ENCODE measurements at places on chromosomes 11 and 22.

DNA sequence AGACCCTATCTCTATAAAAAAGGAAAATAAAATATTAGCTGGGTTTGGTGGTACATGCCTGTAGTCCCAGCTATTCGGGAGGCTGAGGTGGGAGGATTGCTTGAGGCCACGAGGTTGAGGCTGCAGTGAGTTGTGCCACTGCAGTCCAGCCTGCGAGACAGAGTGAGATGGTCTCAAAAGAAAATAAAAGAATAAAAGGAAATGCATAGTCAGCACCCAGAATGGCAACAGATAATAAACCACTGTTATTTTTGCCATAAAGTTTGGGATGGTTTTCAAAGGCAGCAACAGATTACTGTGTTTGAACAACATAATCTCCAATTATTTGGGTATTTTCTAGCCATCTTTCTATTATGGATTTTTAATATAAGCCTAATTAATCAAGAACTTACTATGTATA lies 61.9 kb downstream of the ATG16L2 start:
- no peak for DNase-seq

- DNase-seq, result no peak
These were observed 437 bp downstream of the SLC43A3 start for GRCh38 chr11:57426439-57426928.

DNA sequence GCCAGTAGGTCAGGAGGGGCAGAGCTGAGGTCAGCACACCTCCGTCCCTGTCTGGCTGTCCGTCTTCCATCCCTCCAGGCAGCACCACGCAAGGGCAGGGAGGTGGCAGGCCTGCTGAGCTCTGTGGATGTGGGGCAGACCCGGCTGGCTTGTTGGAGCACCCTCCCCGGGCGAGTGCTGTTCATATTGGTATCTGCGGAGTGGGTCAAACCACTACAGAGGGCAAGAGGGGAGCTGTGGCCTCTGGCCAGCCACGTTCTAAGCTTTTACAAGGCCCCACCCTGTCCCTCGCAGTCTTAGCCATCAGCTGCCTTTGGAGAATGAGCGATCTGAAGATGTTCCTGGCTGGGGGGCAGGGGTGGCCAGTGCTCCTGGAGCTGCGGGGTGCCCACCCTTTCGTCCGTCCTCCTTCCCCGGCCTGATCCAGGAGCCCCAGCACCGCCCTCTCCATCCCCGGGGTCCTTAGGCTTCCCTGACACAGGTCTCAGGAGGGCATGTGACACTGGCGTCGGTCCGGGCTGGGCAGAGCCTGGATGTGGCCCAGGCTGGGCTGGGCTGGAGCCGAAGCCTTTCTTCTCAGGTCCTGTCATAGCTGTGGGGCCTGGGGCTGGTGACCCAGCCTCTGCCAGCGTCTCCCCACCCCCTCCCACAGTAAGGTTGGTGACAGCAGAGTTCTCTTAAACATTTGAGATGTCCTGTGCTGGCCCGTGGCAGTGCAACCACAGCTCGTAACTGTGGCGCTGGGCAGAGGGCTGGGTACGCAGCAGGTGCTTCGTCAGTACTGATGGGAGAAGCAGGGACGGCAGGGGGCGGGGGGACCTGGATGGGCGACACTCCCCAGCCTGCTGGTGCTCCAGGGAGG lies 31.7 kb upstream of the GRAMD4 start:
- DNase-seq, result no peak

GRCh38 chr11:124983674-124984511 lies 29.9 kb downstream of the CCDC15 start:
- no peak for DNase-seq

DNA sequence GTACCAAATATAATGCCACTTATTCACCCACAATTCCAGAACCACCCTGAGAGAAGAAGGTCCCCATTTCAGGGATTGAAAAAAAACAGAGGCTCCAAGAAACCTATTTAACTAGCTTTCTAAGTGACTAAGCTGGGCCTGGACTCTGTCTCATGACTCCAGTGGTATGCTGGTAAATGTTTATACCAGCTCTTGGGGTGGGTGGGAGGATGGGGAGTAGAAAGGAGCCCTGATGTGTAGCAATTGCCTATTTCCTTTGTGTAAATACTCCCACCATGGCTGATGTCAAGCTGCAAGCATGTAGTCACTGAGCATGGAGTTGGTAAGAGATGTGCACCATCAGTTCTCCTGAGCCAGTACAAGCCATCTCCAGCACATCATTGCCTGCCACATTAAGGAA lies 2.8 kb downstream of the PRG3 start:
- DNase-seq, result no peak

DNA sequence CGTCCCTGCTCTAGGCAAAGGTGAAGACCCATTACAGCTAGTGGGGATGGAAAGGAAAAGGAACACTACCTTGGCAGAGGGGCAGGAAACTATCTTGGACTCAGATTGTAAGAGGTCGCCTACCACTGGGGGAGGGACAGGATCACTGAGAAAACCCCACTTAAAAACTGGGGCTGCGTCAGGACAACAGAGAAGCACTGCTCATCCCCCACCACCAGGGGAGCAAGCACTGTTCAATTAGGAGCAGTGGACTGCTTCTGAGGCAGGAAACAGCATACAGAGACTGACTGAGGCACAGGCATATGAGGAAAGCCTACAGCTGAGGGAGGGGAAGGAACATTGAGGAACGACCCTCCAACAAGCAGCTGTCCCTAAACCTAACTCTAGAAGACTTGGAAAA lies 20.8 kb upstream of the DLAT start:
- no peak for DNase-seq

DNA sequence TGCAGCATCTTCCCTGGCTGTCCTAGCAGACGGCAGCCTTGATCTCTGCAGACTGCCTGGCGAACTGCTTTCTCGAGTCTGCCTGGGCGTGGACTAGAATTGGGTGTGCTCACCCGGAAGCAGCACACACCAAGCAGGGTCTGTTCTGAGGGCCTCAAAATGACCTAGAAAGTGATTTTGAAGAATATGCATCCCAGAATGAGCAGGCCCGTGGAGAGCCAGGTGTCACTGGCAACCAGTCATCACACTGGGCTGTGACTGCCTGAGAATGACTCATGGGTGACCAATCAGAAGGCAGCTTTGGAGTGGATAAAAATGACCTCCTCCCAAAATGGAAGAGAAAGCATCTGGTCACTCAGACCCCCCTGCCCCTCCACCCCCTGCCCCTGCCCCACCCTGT lies 114.9 kb upstream of the NECTIN1 start:
- no peak for DNase-seq

All from CD4-positive, alpha-beta T cell treated with Interleukin-15 for 4 hours (primary cell).